Thoracic aorta (tissue), 2 donors: ENCODE measurements at places on chromosomes 16 and 17. TPM values are rescaled to one million over a fixed set of nuclear protein-coding genes. Genes with fewer than 3 reads are reported as not detected.

DNA sequence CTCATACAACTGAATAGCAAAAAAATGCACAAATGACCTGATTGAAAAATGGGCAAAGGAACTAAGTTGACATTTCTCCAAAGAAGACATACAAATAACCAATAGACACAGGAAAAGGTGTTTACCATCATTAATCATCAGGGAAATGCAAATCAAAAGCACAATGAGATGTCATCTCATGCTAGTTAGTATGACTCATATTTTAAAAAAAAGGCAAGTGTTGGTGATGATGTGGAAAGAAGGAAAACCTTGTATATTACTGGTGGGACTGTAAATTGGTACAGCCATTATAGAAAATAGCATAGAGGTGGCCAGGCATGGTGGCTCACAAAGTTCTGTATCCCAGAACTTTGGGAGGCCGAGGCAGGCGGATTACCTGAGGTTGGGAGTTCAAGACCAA, 232.5 kb upstream of the ZFHX3 start:
- no peak for DNase-seq

DNA sequence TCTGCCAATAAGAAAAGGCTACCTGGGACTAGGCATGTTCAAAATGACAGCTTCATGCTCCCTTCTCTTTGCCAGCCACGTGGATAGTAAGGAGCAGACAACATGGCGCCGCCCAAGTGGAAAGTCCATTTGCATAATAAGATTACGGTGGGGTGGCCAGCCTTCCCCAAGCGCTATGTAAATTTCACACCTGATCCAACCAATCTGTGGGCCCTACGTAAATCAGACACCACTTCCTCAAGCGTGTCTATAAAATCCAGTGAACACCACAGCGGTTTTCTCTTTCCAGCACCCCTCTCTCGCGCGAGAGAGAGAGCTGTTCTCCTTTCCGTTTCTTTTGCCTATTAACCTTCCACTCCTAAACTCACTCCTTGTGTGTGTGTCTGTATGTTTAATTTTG, 140.3 kb upstream of the ERCC4 start:
- DNase-seq: no peak

KRTAP3-2 gene
- not detected for total RNA-seq

- no peak for DNase-seq
Observed at GRCh38 chr16:69463876-69464275, 39.5 kb downstream of the CYB5B start.

SRL gene
- total RNA-seq: 0.68 TPM

GRCh38 chr16:88803264-88803987, at the start of gene CDT1:
Gene CDT1, plus strand, starts transcription at chr16:88803789. Its CDS starts 43 bp downstream, at chr16:88803832.
- no peak for DNase-seq

DNA sequence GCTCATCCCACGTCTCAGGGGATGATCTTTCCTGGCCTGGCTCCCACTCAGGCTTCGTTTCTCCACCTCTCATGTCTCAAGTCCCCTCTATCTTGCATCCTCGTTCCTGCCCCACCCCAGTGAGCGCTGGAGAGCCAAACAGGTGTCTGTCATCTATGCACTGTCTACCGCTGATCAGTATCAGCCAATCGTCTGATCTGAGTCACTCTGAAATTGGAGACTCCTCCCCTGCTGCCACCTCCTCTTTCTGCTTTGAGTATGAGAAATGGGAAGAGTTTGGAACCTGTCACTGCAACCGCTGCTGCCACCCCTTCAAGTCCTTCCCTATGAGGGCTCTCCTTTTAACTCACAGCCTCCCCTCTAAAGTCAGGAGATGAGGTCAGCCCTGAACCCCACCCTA, 28.0 kb downstream of the FZD2 start:
- no peak for DNase-seq

DNA sequence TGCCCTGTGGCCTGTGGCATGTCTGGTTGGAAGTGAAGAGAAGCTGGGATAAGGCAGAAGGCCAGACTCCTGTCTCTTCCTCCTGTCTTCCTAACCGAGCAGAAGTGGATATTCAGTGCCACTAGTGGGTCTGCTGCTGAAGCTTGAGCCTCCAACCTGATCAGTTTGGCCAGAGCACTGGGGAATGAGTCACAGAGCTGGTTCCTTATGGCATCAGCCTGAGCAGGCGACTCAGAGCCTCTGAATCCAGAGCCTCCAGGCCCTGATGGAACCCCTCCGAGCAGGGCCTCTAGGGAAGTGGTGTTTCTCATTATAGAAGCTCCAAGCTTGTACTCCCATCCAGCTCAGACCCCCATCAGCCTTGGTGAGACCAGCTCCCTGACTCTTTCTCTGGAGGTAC, 2.0 kb downstream of the WSCD1 start:
- DNase-seq: no peak

SSTR5 gene
- 3.8 TPM for total RNA-seq

CNTNAP4 gene
- not detected for total RNA-seq

GRCh38 chr17:75194879-75195278, 10.6 kb upstream of the NUP85 start:
- DNase-seq: no peak

LASP1 gene
- total RNA-seq: 219 TPM

GRCh38 chr17:3378321-3378720, 7.8 kb downstream of the OR3A2 start:
- DNase-seq: no peak
